ENCODE measurements at places on chromosomes 7 and 10. TPM values are rescaled to one million over a fixed set of nuclear protein-coding genes. Genes with fewer than 3 reads are reported as not detected.
A peak's percentile ranks its signal among the peaks of the same experiment; 100 is the strongest.

DNA sequence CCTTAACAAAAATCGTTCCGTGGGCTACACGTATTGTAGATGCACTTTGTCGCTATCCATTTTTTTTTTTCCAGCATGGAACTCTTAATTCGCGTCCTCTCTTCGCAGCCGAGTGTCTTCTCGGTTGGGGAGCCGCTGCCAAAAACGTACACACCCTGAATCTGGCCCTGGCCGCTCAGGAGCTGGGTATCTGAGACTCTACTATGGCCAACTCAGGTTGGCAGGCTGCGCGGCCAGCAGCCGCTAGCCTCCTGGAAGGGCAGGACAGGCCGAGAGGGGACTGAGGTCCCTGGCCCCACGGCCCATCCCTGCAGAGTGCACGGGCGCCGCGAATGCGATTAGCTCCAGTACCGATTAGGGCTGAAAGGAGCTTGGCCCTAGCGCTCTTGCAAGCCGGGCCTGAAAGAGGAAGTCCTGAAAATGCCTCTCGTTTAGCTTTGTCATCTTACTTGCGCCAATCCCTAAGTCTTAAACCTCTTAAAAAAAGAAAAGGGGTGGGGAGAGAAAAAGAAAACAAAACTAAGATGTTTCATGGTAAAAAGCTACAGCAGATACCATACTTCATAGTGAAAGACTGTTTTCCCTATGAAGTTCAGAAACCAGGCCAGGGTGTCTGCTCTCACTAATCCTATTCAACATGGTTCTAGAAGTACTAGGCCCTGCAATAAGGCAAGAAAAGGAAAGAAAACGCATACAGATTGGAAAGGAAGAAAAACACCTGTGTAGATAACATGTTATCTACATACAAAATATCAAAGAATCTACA is 113.2 kb upstream of the RHEB start:
- H3K36me3 ChIP-seq = no peaks in the 10 kb centered on the region
- H3K4me1 ChIP-seq = peaks cover 15% of the 10 kb centered on the region
- peak; percentile 52 for DNase-seq
- H3K27me3 ChIP-seq = peaks cover 5% of the 10 kb centered on the region

- H3K36me3 ChIP-seq = no peaks in the 10 kb centered on the region
- H3K27me3 ChIP-seq = no peaks in the 10 kb centered on the region
- no peak for DNase-seq
- H3K4me1 ChIP-seq = no peaks in the 10 kb centered on the region
- H3K27ac ChIP-seq = no peak overlapping the region
Measured at GRCh38 chr10:74255888-74256357, 104.9 kb downstream of the ADK start.

- H3K27ac ChIP-seq = no peak overlapping the region
- no peak for DNase-seq
- H3K4me3 ChIP-seq = no peak overlapping the region
- H3K36me3 ChIP-seq = no peaks in the 10 kb centered on the region
Measured at GRCh38 chr7:3691478-3692158, 390.6 kb downstream of the SDK1 start.

- no peak overlapping the region for H3K4me3 ChIP-seq
- no peaks in the 10 kb centered on the region for H3K36me3 ChIP-seq
- no peak overlapping the region for H3K27ac ChIP-seq
- no peak for DNase-seq
- H3K27me3 ChIP-seq = peaks cover 4% of the 10 kb centered on the region
- H3K4me1 ChIP-seq = no peaks in the 10 kb centered on the region
Measured at GRCh38 chr10:1294748-1295147, 238.6 kb downstream of the WDR37 start.

Gene AOC1
- total RNA-seq = 0.04 TPM

DNA sequence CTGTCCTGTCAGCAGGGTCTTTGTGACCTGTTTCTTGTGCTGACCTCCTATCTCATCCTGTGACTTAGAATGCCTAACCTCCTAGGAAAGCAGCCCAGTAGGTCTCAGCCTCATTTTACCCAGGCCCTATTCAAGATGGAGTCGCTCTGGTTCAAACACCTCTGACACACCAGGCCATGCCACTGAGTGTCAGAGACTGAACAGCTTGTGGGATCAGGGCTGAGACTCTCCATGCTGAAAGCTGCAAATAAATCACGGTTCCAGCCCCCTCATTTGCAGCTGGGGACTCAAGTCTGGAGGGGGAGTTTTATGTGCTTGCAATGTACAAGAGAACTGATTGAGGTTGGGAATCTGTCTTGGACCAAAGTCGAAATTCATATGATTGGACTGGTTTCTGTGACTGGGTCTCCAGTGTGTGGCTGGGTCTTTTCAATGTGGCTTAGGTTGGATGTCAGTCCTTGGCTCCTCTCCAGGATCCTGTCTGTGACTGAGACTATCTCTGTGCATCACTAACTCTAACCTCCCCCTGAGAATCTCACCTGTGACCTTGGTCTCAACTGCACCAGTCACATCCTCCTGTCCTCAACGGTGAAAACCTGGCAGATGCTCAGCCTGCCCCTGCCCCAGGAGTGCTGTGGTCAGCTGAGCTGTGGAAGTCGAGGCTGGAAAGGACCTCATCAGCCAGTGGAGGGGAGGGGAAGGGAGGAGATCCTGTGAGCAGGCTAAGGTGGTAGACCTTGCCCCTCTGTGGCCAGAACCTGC is 11.7 kb downstream of the PRF1 start:
- H3K27ac ChIP-seq = peak overlapping the region; percentile 91
- H3K36me3 ChIP-seq = no peaks in the 10 kb centered on the region
- no peaks in the 10 kb centered on the region for H3K27me3 ChIP-seq
- no peak overlapping the region for H3K4me3 ChIP-seq

GRCh38 chr7:141860207-141860606 is 18.9 kb upstream of the PRSS37 start:
- H3K27me3 ChIP-seq = no peaks in the 10 kb centered on the region
- DNase-seq = no peak
- no peaks in the 10 kb centered on the region for H3K4me1 ChIP-seq

- peaks cover 5% of the 10 kb centered on the region for H3K4me1 ChIP-seq
- DNase-seq = no peak
- H3K27ac ChIP-seq = no peak overlapping the region
- peaks cover 4% of the 10 kb centered on the region for H3K36me3 ChIP-seq
- H3K4me3 ChIP-seq = no peak overlapping the region
Measured at GRCh38 chr7:44431091-44431608, 59.3 kb downstream of the NUDCD3 start.

Gene HECW1
- total RNA-seq = 0.13 TPM

GRCh38 chr10:71979692-71980062 is 15.5 kb downstream of the CHST3 start:
- H3K4me3 ChIP-seq = no peak overlapping the region
- peaks cover 5% of the 10 kb centered on the region for H3K36me3 ChIP-seq
- DNase-seq = no peak
- H3K27ac ChIP-seq = peak overlapping the region; percentile 48
- H3K4me1 ChIP-seq = peaks cover 90% of the 10 kb centered on the region

GRCh38 chr7:158933468-158934139 is 77.2 kb downstream of the DYNC2I1 start:
- peaks cover 54% of the 10 kb centered on the region for H3K36me3 ChIP-seq
- no peak for DNase-seq
- H3K27ac ChIP-seq = no peak overlapping the region
- H3K27me3 ChIP-seq = no peaks in the 10 kb centered on the region
